ENCODE measurements at places on chromosomes 7 and 10. TPM values are rescaled to one million over a fixed set of nuclear protein-coding genes. Genes with fewer than 3 reads are reported as not detected.

Gene GPR26
- total RNA-seq, result not detected

Gene DNAJC2
- 33.8 TPM for total RNA-seq

Gene CYP3A7
- total RNA-seq, result not detected

Gene AZGP1
- total RNA-seq, result not detected

Gene TMEM184A
- 0.06 TPM for total RNA-seq

Gene NPFFR1
- total RNA-seq, result not detected

Gene NUB1
- total RNA-seq, result 67.4 TPM

Gene SORCS3
- not detected for total RNA-seq

Gene BEND7
- total RNA-seq, result 5.6 TPM

Gene CDK14
- total RNA-seq, result 23.4 TPM

Gene LHFPL3
- total RNA-seq, result not detected

Gene ZNHIT1
- total RNA-seq, result 116 TPM

Gene TUBB8
- total RNA-seq, result not detected

Gene ZNF727
- not detected for total RNA-seq

Gene CYP3A4
- not detected for total RNA-seq

Gene NANOS1
- total RNA-seq, result 0.45 TPM

Gene IGF2BP3
- total RNA-seq, result 63.3 TPM

Gene ACBD7
- 2.0 TPM for total RNA-seq

Gene HOXA1
- total RNA-seq, result 3.7 TPM

Gene PRPS1L1
- not detected for total RNA-seq

Gene CRHR2
- not detected for total RNA-seq

Gene NEUROG3
- total RNA-seq, result not detected

Measured in LHCN-M2 (cell line).